ENCODE measurements at places on chromosomes 3 and 15. TPM values are rescaled to one million over a fixed set of nuclear protein-coding genes. Genes with fewer than 3 reads are reported as not detected.

- DNase-seq, result no peak
These were observed 83.6 kb upstream of the SMAD3 start for GRCh38 chr15:66981771-66982170.

DNA sequence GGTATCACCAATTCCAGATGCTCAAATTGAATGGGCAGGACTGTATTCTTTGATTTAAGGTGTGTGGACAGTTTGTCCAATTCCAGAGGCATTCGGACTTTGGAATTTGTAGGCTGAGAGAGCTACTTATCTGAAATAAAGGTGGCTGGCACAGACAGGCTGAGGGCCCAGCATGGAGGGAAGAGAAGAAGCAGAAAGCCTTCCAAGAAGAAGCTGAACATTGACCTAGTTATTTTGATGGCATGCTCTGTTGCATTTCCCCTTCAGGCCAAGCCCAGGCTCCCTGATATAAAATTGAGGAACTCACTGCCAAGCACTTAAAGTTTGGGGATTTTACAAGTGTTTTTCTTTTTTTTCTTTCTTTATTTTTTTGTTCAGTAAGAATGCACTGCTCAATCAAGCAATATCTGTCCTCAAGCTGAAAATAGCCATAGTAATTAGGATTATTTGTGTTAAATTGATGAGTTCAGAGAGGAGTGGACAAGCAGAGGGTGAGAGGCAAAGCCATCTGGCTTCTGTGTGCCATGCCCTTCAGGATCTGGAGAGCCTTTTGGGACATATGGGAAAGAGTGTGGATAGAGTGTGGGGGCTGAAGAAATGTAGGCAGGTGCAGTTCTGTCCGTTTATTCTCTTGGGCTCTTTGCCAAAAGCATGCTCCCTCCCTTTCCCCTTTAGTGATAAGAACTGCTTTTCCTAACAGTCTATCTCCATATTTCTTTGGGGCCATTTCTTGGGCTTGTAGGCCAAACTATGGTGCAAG, 148.9 kb downstream of the OXSM start:
- no peak for DNase-seq

DNA sequence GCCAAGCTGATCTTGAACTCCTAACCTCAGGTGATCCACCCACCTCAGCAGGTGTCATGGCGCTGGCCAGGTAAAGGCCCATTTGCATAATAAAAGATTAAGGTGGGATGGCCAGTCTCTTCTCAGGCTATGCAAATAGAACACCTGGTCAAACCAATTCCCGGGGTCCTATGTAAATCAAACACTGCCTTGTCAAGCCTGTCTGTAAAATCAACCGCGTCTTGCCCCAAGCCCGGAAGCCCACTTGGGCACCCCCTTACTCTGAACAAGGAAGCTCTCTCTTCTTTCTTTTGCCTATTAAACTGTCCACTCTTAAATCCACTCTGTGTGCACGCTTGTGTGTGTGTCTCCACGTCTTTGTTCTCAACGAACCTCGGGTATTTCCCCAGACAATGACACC, 13.0 kb upstream of the POC1A start:
- DNase-seq, result no peak

TOPBP1 gene
- 33.7 TPM for total RNA-seq

DNA sequence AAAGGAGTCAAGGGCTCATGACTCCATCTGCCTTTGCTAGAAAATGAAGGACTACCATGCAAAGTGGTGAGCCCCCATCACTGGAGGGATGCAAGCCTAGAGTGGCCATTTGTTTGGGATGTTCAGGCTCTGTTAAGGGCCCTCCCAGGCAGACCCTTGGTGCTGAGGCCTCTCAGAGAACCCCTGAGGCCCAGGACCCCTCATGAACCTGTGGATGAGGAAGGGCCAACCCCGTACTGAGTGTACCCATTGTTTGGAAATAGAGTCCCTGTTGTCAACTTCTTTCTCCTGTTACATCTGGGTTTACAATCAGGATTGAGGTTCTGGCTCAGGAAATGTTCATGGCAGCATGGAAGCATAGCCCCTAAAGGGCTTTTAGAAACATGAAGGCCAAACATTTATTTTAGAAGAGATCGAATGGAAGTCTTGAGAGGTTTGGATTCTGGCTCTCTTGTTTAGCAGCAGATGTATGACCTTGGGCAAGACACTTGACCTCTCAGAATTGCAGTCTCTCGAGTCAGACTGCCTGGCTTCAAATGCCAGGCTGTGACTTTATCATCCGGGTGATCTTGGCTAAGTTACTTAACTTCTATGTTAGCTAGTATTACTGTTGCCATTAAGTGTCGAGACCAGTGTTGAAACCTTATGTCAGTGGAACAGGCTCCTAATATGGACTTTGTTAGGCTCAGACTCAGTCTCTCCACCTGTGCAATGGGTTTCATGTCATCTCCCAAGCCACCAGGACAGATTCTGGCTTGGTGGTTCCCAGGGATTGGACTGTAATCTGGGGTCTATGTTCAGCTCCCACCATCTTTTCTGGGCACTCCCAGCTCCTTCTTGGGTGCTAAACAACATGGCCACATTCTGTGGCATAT, 12.4 kb downstream of the ITGA11 start:
- no peak for DNase-seq

EAF1 gene
- 22.7 TPM for total RNA-seq

- peak; percentile 56 for DNase-seq
These were observed 22.3 kb upstream of the ZBTB38 start for GRCh38 chr3:141346007-141346406.

Measured in osteoblast (primary cell).